ENCODE measurements at places on chromosomes 13 and 19.
A peak's percentile ranks its signal among the peaks of the same experiment; 100 is the strongest.

DNA sequence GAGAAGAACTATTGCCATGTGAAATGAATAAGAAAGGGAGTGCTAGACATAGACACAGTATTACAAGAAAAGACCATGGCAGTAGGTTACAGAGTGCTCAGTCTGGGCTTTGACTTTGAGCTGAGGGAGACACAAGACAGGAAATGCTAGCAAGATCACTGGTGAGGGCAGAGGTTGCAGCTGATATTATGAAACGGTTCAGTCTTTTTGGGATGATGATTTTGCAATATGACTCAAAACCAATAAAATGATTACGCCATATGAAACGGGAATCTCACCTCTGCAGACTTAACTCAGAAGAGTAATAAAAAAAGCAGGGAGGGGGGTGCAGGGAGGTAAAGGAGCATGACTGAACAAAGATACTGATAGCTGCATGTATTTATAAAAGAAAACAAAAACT lies 123.1 kb downstream of the RBM26 start:
- no peak for DNase-seq

DNA sequence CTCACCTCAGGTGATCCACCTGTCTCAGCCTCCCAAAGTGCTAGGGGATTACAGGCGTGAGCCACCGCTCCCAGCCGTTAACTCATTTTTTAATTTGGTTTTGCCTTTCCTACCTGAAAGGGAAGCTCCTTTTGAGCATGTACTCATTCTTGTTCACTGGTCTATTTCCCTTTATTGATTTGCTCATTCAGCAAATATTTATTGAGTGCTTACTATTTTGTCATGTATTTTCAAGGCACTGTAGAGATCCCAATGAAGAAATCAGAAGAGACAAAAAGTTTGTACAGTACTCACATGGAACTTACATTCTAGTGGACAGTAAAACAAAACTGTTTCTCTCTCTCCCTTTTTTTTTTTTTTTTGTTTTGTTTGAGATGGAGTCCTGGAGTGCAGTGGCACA lies 13.8 kb downstream of the SPACA6 start:
- DNase-seq, result no peak

DNA sequence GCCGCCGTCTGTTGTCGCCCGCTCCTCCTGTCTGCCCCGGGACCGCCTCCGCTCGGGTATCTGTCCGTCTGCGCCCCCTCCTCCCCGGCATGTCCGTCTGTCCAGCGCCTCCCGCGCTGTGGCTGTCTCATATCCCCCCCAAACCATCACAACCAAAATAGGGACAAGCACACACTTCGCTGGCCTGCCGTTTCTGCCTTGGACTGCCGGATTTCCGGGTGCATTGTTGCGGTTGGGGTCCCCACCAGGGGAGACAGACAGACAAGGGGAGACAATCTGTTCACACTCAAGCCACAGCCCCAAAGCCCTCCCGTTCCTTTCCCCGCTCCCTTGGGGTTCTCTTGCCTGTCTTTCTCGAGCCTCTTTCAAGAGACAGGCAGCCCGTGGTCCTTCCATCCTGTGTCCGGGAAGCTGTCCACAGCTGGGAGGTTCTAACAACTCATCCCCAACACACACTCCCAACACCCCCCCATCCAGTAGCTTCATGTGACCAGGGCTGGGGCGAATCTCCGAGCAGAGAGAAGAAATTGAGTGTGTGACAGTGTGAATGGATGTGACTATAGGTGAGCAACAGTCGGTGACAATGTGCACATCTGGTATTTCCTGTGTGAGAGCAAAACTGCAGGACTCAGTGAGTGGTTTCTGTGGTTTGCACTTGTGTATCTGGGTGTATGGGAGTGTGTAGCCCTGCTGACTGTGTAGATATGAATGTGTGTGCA lies 16.5 kb upstream of the FOSB start:
- DNase-seq, result no peak

DNA sequence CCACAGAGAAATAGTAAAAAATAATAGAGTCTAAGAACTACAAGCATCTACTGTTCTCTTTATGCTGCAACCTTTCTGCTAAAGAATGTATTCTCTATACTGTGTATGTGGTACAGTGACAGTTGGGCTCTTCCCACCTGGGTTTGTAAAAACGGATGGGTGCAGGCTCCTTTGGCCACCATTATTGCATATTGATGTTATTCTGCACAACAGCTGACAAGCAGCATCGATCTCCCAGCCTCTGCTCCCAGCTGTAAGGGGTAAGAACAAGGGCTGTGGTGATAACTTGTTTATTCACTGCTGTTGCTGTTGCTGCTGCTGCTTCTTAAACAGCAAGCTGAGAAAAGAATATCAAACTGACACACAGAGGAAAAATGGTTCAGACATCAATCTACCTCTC lies 56.1 kb downstream of the KCNRG start:
- DNase-seq, result no peak

DNA sequence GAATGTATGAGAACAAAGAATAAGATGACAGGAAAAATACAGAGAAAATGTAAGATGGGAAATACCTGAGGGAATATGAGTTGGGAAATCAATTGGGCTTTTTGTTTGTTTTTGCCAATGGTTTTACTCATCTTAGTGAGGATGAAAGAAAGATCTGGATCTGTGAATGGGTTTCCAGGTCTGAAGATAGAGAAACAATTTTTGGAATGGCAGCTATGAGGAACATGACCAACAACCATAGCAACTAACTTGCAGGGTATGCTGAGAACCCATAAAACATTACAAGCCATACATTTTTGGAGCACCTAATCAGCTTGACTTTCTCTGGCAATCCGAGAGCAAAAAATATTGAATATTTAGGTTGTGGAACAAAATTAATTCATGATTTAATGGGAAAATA lies 290.0 kb downstream of the KCTD12 start:
- DNase-seq, result no peak

DNA sequence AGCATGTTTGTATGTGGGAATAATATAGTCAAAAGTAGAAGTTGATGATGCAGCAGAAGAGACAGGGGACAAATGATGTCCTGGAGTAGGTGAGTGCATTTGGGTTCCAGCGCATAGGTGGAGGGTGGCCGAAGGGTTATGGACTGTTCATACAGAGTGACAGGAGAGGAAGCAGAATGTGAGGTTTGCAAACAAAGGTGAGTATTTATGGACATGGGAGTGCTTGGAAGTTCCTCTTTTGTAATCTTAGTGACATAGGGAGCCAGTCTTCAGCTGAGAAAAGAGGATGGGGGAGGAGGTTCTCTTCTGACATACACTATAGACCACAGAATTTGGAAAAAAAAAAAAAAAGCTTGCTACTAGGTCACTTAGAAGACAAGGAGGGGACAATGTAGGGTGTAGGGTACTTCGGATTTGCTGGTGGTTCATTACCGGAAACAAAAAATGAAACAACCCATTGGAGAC lies 331.6 kb downstream of the DLEU7 start:
- DNase-seq, result peak; percentile 19

- no peak for DNase-seq
Observed at GRCh38 chr13:22549126-22549525, 631.7 kb upstream of the SGCG start.

All from GM10248 (cell line).